ENCODE measurements at places on chromosomes 5 and 9.

- peak; percentile 56 for DNase-seq
These were observed 48.2 kb downstream of the KIF2A start for GRCh38 chr5:62354028-62354874.

DNA sequence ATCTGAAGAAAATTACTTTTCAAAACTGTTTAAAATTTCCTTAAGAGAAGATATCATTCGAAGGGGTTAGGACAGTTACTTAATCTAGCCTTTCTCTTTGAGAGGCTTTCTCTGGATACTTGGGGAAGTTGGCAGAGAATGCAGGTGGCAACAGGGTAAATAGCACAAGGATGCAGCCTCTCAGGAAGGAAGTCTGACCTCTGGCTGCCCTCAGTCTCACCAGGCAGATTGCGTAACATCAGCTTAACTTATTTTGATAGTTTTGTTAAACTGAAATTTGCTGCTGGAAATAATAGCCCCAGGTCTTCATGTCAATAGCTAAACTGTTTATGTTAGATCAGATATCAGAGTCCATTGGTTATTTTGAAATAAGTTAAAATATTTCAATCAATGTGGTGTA lies 20.4 kb downstream of the CCDC192 start:
- no peak for DNase-seq

DNA sequence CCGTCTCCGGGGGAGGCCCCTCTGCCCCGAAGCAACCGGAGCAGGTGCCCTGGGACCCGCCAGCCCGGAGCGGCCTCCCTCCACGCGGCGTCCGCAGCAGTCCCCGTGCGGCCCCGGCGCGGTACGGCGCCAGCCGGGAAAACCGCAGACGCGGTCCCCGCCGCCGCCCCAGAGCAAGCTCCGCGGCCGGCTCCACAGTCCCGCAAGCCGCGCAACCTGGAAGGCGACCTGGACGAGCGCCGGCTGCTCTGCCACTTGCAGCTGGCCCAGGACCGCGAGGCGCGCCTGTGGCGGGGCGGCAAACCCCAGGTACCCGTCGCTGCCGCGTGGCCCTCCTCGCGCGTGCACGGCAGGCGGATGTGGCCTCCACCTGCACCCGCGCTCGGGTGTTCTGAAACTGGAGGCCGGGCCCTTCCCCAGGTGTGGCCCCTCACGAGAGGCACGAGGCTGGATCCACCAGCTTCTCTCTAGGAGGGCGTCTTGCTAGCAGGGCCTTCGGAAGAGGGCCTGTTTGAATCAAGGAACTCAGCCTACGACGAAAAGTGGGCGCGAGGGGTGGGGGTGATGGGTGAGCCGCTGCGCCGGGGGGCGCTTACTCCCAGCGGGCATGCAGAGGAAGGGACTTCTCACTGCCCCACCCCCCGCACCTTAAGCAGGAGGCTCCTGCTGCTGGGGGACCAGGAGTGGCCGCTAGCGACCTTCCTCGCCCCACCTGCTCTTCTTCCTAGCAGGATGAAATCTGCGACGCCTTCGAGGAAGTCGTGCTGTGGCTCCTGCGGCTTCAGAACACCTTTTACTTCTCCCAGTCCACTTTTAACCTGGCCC lies 602 bp downstream of the CCNI2 start:
- DNase-seq: no peak

- no peak for DNase-seq
These were observed 133.3 kb downstream of the PCSK5 start for GRCh38 chr9:76023715-76024195.

GRCh38 chr5:161846746-161847145 lies 1.2 kb upstream of the GABRA1 start:
- peak; percentile 79 for DNase-seq

DNA sequence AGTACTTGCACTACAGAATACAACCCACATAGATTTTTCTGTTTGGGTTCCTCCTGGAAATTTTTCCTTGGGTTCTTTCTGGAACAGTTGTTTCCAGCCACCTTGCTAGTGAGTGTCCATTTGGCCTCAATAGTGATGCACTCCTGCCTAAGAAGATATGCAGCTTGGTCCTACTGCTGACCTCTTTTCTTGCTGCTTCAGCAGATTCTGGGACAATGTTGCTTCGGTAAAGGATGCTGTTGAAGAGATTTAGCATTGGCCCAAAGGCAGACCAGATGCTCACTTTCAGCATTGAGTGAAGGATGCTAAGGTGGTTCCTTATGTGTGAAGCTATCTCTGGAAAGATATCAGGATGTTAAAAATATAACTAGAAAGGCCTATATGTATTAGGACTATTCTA lies 86.2 kb upstream of the SMC5 start:
- DNase-seq: no peak

- DNase-seq: no peak
These were observed 288.9 kb downstream of the TRPM3 start for GRCh38 chr9:70832492-70832891.

- no peak for DNase-seq
These were observed 3.0 kb downstream of the RLN1 start for GRCh38 chr9:5336688-5337087.

- DNase-seq: no peak
These were observed 95.8 kb upstream of the RARS1 start for GRCh38 chr5:168390491-168390890.

DNA sequence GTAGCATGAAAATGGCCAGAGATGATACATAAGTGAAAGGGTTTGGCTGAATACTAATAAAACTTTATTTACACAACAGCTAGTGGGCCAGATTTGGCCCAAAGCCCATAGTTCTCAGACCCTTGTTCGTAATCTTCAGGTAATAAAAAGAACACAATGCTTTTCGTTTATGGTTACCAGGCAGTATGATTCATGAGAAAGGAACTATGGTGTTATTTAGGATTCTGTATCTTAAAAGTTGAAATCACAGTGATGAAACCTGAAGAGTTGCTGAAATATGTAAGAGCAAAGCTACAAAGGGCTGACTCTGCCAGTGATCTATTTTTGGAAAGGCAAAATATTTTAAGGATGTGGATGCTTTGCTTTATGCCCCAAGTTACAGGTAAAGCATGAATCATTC lies 192.7 kb downstream of the SMC2 start:
- no peak for DNase-seq

GRCh38 chr5:40453689-40454088 lies 226.0 kb upstream of the PTGER4 start:
- no peak for DNase-seq

GRCh38 chr5:143717400-143717799 lies 94.6 kb upstream of the HMHB1 start:
- no peak for DNase-seq

GRCh38 chr5:85651731-85652130 lies 966.0 kb upstream of the COX7C start:
- DNase-seq: peak; percentile 17

DNA sequence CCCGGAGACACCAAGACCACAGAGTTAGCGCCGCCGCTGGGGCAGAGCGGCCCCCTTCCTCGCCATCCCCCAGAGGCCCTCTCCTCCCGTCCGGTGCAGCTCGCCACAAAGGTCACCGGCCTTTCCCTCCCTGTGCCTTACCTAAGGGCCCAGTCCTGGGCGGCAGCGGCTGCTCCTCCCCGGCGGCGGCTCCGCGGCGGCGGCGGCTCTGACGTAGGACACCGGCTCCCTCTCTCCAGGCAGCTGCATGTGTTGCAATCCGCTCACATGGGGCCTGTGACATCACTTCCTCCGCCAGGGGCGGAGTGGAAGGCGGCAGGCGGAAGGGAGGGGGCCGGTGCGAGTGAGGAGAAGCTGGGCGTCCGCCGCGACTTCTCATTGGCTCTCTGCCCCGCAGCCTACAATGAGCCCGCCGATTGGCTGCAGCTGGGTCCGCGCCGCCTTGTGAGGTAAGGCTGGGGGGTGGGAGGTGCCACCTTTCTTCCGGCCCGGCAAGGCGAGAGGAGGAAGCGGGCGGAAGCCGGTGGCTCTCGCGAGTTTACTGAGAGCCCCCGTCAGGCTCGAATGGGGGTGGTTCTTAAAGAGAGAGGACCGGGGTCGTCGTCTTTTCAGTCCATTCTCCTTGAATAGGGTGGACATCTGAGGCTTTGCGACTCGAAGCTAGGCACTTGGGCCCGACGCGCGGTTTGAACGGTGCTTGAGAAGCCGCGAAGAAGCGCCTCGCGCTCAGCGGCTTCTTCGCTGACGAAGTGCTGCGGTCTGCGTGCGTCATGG lies at the start of gene ETF1:
TSS of gene ETF1 (minus strand) at position 281 of the 774 bp plus-strand sequence. CDS start 318 bp downstream, outside the sequence.
- peak; percentile 100 for DNase-seq

GRCh38 chr5:10653043-10653442 lies 89.2 kb downstream of the ANKRD33B start:
- peak; percentile 44 for DNase-seq

GRCh38 chr5:116378777-116379121 lies 195.9 kb downstream of the SEMA6A start:
- DNase-seq: no peak

DNA sequence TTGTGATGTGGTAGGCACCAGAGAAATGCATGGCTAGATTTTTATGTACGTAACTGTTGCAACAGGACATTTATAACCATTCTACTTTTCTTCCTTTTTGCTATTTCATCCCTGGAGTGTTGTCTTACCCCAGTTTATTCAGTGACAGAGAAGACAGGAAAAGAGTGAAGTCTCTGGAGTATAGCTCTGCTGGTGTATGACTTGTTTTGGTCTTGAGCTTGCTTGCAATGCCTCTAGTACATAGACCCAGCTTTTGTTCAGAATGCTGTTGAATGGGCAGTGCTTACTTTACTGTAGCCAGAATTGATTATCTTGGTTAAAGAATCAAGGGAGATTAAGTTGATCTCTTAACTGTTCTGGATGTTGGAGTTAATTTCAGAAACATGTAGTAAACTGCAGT lies 94.3 kb downstream of the PBX3 start:
- DNase-seq: no peak

- no peak for DNase-seq
These were observed 451.7 kb downstream of the BNC2 start for GRCh38 chr9:16418721-16419120.

- no peak for DNase-seq
These were observed 121.4 kb upstream of the CACNA1B start for GRCh38 chr9:137756045-137756744.

DNA sequence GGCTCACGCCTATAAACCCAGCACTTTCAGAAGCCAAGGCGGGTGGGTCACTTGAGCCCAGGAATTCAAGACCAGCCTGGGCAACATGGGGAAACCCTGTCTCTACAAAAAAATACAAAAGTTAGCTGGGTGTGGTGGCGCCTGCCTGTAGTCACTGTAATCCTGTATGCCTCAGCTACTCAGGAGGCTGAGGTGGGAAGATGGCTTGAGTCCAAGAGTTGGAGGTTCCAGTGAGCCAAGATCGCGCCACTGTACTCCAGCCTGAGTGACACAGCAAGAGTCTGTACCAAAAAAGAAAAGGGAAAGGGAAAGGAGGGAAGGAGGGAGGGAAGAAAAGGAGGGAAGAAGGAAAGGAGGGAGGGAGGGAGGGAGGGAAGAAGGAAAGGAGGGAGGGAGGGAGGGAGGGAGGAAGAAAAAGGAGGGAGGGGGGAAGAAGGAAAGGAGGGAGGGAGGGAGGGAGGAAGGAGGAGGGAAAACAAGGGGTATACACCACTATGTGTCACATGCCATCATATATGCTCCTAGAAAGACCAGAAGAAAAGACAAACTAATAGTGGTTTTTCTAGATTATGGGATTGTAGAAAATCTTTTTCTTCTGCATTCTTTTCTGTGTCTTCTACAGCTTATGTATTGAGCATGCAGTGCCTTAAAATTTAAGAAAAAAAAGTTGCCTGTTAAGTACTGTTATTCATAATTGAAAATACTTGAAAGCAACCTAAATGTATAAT lies 240.1 kb downstream of the DENND1A start:
- no peak for DNase-seq

DNA sequence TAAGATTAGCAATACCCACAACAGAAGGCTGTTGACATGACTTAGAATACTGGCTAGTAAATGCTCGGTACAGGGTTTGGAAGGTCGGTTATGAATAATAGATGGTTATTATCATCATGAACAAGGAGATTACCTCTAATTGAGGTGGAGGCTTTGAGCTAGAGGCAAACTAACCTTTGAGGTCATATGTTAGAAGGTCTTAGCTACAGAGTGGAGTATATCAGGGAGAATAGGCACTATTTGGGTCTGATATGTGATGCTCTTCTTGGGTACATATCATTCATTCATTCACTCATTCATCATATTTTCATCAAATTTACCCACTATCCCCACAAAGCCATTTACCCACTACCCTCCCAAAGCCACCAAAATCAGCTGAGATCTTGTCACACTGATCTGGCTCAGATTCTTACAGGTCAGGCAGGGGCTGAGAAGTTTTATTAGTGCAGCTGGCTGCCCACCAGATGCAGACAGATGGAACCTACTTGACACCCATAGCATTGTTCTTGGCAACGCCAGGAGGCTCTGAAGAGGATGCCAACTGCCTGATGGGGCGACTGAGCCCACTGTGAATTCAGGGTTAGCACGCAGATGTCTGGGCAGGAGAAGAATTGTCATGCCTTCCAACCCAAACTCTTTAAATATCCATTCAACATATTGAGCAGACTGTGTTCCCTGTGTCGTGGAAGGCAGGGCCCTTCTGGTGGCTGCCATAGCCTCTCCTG lies 90.2 kb upstream of the SH3PXD2B start:
- DNase-seq: no peak

GRCh38 chr5:8317335-8317734 lies 448.4 kb downstream of the MTRR start:
- DNase-seq: no peak

DNA sequence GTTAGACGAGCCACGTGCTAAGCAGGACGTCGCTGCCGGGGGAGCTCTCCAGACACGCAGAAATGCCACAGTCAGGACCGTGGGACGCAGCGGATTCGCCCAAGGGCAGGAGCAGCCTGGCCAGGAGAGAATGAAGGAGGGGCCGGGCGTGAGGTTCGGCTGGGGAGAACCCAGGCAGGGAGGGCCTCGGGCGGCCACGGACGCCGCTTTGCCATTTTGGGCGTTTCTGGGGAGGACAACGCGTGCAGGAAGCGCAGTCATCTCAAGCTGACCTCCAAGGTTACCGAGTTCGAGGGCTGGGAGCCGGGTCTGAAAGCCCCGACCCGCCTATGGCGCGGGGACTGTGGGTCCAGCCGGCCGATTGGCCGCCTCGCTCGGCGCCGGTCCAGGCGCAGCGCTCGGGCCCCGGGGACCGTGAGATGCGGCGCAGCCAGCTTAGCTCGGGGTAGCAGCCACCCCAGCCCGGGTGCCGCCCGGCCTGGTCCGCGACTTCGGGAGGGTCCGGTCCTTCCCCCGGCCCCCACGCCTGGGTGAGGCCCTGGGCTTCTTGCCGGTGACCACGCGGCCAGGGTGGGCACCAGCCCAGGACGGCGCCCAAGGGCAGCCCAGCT lies 760 bp upstream of the MAN1B1 start:
- DNase-seq: no peak

DNA sequence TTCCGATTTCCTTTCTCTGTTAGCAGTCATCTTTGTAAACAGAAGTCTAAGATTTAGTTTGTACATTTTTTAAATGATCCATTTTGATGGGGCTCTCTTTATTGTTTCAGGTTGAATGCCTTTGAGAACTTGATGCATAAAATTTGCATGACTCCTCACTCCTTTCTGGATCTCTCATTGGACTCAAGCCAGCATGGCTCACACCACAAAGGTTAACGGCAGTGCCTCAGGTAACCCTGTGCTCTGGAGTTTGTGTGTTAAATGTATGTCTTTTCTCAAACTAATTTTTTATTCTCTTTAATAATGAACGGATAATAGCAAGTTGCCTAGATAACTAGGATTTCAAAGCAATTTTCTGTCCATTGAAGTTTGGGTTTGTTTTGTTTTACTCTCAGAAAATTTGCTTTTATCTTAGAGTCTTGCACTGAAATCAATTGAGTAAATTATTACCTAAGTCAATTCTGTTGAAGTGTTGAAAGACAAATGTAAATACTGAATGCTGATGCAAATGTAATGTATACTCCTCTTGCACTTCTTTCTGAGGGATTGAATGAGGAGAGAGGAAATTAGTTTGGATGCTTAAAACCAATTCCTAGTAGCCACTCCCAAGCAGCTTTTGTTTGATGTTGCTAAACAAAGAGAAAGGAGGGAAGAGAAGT lies 164.6 kb upstream of the DMRT1 start:
- DNase-seq: peak; percentile 51
